ENCODE measurements at places on chromosomes 2 and 18.
A peak's percentile ranks its signal among the peaks of the same experiment; 100 is the strongest.

GRCh38 chr2:27016801-27017325, 15.9 kb upstream of the TMEM214 start:
- peak; percentile 71 for DNase-seq

- DNase-seq = no peak
These were observed 1269.2 kb downstream of the LRP1B start for GRCh38 chr2:140861666-140862065.

- DNase-seq = no peak
These were observed 252.9 kb downstream of the PRKCE start for GRCh38 chr2:45904267-45904945.

- no peak for DNase-seq
These were observed 295.3 kb upstream of the COL3A1 start for GRCh38 chr2:188678882-188679281.

GRCh38 chr2:66030553-66030952, 404.4 kb upstream of the MEIS1 start:
- DNase-seq = no peak

GRCh38 chr2:68253219-68254068, 1.1 kb upstream of the PPP3R1 start:
- no peak for DNase-seq

DNA sequence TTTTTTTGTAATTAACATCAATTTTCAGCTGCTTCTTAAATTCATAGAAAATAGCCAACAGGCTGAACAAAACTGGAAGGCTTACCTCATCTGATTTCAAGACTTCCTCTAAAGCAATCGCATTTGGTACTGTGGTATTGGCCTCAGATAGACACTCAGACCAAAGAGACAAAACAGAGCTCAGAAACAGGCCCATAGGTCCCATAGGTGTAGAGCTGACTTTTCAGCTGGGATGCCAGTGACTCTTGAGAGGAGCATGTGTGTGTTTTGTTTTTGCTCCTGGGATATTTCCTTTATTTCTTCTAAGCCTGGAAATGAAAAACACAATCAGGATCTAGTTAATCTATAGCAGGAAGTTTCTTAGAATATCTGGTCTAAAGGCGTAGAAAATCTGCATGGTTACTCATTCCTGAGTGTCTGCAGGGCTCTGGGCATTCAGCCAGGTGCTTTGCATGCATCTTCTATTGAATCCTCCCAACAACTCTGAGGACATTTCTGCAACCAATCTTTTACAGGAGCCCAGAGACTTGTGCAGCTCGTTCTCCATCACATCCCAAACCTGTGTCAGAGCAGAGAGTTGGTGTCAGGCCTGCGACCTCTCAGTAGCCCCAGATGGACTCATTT, 190.8 kb downstream of the RTP5 start:
- DNase-seq = peak; percentile 16

- no peak for DNase-seq
These were observed 455 bp upstream of the AGAP1 start for GRCh38 chr2:235493402-235493774.

- DNase-seq = peak; percentile 87
These were observed 51.1 kb downstream of the TNS1 start for GRCh38 chr2:217951521-217952247.

GRCh38 chr2:76312236-76312635, 601.5 kb upstream of the GCFC2 start:
- DNase-seq = no peak

DNA sequence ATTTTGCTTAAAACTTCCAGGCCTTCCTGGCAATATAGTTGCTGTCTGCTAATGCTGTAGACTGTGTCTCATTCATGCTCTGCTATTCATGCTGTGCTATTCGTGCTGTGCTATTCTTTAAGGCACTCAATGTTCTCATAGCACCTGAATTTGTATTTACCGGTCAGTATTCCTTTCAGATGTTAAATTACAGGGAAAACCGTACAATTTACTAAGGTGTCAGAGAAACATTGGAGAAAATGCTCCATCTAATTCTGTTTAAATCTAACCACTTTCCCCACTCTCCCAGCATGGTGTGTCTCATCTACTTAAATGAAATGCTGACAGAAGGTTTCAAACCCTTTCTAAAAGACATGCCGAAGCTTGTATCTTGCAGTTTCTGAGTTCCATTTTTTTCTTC, 25.0 kb downstream of the FAM171B start:
- DNase-seq = no peak

- no peak for DNase-seq
These were observed 70.7 kb downstream of the MYOM1 start for GRCh38 chr18:3148930-3149535.

DNA sequence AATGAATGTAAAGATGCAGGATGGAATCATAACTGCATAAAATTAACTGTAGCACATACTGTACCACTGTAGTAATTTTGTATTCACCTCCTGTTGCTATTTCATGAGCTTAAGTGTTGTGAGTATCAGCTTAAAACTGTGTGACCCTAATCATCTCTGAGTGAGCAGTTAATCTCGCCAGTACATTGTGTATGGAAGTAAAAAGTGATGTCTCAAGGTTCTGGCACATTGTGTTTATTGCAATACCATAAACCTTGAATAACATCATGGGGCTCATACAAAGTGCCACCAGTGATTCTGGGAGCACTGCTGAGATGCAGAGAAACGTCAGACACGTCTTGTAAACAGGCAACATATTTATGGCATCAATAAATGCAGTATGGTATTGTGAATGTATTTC, 124.5 kb downstream of the PMAIP1 start:
- DNase-seq = no peak

GRCh38 chr2:229314117-229314516, 43.0 kb upstream of the PID1 start:
- DNase-seq = no peak

DNA sequence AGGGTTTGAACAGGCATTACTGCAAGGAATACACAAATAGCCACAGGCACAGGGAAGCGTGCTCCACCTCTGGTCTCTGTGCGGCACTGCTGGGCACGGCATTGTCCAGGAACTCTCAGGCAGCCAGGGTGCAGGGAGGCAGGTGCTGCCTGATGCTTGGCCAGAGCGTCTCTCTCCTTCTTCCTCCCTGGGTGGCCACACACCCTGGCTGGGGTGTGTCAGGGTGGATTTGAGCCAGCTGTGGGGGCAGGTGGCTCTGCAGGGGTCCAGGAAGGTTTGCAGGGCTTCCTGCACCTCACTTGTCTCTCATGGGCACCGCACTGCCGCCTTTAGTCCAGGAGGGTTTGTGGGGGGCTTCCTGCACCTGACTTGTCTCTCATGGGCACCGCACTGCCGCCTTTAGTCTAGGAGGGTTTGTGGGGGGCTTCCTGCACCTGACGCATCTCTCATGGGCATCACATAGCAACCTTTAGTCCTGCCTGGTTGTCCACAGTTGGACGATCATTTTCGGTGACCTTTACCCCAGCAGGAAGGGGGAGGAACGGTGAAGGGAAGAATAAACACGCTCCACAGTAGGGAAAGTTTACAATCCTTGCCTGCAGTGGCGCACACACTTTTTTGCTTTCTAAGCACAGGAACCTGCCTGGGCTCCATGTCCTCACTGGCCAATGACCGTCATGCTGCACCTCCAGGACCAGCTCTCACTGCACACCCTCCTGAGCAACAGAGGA, 332.9 kb downstream of the EIPR1 start:
- DNase-seq = no peak

GRCh38 chr2:232405943-232406510, 617 bp upstream of the ALPG start:
- peak; percentile 37 for DNase-seq

DNA sequence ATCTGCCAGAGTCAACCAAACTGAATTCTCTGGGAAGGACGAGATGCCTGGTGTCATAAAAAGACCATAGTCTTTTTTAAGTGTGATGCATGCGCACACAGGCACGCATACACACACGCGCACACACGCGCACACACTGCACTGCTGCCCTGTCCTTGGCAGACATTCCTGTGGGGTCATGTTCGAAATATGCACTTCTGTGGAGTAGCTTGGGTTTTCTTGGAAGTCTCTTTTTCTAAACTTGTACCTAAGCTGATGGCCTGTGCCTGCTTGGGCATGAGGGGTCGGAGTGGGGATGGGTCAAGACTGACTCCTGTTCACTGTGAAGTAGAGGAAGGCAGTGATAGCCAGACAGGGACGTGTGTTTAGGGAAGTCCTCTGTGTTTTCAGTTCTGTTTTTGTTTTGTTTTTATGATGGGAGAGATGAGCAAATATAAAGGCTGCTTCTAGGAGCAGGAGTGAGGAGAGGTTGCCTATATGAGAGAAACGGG, 4.0 kb upstream of the RMC1 start:
- peak; percentile 72 for DNase-seq

DNA sequence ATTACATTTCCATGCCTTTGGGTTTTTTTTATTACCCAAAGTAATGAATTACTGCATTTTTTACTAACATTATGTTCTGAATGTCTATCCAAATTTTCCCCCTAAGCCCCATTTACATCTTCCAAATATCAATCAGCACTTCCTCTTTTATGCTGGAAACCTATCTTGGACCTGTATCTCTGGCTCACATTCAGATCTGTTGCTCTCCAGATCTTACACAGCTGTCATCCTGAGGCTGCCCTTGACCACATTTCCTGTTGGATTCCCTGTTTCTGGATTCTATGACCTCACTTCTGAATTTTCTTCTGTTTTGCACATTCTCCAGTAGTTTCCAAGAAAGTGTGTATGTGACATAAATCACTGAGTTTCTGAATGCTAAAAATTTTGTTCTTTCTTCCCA, 146.7 kb downstream of the PDE1A start:
- DNase-seq = no peak

DNA sequence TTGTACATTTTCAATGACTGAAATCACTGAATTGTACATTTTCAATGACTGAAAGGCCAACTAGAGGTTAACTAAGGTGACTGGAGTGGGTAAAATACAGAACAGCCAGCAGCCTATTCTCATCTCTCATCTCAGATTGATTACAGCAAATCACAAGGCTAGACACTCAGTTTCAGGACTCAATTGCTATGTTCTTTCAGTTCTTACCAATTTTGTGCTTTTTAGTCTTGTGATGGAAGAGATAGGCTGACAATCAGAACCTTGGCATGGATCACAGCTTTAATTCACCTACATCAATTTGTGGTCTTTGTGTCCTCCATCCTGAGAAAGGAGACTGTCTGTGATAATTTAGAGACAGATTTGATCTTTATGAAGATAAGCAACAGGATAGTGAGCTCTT, 124.7 kb downstream of the GULP1 start:
- no peak for DNase-seq

Data from islet precursor cell (in vitro differentiated cells).